Motor neuron (in vitro differentiated cells): ENCODE measurements at places on chromosomes 5 and 9.

GRCh38 chr5:113632996-113633395 lies 119.5 kb downstream of the YTHDC2 start:
- ATAC-seq = no peak

GRCh38 chr9:89165341-89165740 lies 13.3 kb downstream of the SHC3 start:
- ATAC-seq = no peak

GRCh38 chr5:105259581-105260217 lies 1697.1 kb upstream of the NUDT12 start:
- no peak for ATAC-seq

GRCh38 chr9:136508729-136509500 lies 26.1 kb upstream of the SEC16A start:
- ATAC-seq = no peak

GRCh38 chr5:532521-533242 lies 8.4 kb upstream of the SLC9A3 start:
- no peak for ATAC-seq

GRCh38 chr9:7234144-7234543 lies 476.4 kb downstream of the KDM4C start:
- ATAC-seq = no peak

DNA sequence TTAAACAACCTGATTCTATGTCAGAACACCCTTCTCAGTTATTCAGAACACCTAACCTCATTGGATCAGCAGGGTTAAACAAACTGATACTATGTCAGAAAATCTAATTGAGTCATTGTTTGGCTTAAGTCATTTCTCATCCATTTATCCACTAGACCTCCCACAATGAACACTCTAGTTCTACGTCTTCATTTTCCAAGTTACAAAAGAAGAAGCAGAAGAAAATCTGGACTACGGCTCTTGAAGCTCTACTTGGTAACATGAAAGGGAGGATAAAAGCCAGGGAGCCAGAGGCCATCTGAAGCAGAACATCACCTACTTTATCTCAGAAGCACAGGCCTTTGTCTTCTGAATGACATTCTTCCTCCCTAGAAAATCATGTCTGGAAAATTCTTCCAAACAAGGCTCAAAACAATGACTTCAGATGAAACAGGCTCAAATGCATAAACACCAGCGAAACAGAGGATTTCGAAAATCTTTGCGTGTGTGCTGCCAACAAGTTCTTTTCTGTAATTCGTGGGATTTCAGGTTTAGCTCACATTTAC lies 35.4 kb upstream of the TGFBI start:
- no peak for ATAC-seq

GRCh38 chr5:171311322-171312077 lies 2.5 kb downstream of the TLX3 start:
- ATAC-seq = peak; percentile 61

DNA sequence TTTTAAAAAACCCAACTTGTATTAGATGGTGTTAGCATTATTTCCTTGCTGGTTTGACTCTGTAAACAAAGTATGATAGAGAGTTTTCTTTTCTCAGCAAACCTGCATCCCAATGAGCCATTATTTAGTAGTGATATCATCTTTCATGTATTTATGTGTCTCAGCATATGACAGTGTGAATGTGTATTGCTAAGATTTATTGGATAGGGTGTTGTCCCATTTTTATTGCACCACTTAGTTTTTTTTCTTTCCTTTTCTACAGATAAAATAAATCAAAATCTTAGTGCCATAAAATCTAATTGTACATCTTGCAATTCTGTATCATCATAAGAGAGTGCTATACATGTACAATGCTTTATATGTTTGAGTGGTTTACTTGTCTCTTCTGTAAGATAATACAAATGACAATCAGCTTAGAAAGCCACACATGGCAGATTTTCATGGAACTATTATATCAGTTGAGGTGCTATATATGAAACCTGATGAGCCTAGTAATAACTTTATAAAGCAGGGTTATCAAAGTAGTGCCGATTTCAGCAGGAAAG lies 149.2 kb upstream of the CYLC2 start:
- ATAC-seq = no peak

GRCh38 chr5:159441441-159441840 lies 111.2 kb upstream of the IL12B start:
- no peak for ATAC-seq

DNA sequence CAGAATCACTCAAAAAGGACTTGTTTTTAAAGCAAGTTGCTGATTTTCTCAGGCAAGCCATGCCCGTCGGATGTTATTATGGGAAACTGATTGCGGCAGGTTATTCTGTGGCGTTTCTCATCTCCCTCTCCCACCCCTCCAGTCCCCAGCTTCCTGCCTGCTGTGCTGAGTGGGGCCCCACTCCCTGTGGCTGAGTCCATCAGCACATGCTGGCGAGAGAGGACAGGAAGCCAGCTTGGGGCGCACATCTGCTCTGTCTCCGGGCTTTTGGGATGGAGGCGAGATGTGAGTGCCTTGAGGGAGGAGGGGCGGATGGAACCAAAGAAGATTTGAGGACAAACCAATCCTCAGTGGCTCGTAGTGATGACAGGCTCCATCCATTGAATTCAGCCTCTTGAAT lies 108.0 kb downstream of the DAPK1 start:
- no peak for ATAC-seq
